CD4-positive, alpha-beta T cell treated with Interleukin-15 for 4 hours (primary cell): ENCODE measurements at places on chromosomes 1 and 21.

GRCh38 chr1:103109311-103109920 is 1.1 kb upstream of the COL11A1 start:
- DNase-seq = no peak

GRCh38 chr1:30886710-30887428 is 21.7 kb downstream of the SDC3 start:
- no peak for DNase-seq

GRCh38 chr1:175830500-175830899 is 87.1 kb upstream of the TNR start:
- DNase-seq = no peak

DNA sequence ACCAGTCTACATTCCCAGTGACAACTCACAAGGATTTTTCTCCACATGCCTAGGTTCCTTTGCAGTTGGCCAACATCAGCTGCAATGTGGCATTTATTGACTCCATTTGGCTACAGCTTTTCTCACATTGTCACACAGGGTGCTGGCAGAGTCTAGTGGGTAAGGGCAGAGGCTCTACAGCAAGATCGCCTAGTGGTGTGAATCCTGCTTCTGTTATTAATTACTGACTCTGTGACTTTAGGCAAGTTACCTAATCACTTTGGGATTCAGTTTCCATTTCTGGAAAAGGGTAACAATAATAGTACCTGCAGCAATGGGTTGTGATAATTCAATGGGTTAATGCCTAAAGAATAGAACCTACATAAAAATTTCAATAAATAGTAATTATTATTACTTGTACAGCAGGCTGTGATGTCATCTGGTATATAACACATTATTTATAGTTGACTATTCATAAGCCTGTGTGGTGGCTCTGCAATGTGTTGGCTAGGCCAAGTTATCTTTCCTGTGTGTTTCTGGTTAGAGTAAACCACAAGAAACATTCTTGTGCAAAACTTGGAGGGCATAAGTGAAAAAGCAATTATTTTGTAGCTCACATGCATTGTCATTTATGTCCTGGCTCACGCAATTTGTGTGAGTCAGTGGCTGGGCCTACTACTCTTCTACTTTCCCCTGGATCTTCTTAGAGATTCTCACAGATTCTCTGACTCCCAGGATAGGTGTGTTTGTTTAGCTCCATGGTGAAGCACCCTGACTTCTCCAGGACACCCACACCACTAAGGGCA is 59.5 kb downstream of the PTGS2 start:
- no peak for DNase-seq

DNA sequence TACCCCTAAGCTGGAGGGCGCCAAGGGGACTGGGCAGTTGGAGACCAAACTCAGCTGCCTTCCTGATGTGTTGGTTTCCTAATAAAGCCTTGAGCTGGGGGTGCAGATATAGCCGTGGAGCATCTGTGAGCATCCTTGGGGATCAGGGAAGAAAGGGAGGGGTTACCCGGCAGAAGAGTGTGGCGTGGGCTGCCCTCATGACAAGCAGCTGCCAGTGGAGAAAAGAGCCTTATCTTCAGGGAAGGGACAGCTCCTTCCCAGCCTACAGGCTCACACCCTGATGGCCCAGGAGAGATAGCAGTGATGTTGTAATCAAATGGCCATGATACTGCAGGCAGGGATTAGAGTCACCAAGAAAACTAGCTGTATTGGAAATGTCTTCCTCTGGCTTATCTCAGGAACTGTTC is 10.8 kb upstream of the NFASC start:
- DNase-seq = no peak

DNA sequence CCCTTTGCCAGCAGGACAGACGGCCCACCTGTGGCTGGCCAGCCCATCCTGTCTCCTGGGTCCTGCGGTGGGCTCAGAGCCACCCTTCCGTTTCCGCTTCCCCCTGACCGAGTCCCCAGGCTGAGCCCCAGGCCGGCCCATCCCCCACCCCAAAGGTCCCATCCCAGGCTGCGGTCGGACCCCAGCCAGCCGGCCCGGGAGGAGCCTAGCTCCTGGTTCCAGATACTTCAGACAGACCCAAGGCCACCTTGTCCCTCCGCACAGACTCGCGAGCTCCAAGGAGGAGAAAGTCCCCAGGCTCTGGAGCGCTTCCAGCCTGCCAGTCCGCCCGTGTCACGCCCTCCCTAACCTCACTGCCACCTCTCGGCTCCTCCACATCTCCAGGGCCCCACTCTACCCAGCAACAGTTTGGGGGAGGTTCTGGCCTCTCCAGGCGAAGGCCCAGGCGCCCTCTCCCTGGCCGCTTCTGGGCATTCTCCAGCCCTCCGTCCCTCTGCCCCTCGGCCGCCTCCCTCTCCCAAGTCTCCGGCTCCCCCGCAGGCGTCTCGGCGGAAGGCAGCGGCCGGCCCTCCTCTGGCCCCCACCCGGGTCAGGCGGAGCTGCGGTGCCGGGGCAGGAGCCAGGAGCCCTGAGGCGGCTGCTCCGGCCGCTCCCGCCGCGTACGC is 835 bp downstream of the LRRN2 start:
- DNase-seq = no peak

GRCh38 chr21:15000081-15000480 is 64.7 kb downstream of the NRIP1 start:
- no peak for DNase-seq

GRCh38 chr1:119002028-119002686 is 14.0 kb upstream of the TBX15 start:
- no peak for DNase-seq

DNA sequence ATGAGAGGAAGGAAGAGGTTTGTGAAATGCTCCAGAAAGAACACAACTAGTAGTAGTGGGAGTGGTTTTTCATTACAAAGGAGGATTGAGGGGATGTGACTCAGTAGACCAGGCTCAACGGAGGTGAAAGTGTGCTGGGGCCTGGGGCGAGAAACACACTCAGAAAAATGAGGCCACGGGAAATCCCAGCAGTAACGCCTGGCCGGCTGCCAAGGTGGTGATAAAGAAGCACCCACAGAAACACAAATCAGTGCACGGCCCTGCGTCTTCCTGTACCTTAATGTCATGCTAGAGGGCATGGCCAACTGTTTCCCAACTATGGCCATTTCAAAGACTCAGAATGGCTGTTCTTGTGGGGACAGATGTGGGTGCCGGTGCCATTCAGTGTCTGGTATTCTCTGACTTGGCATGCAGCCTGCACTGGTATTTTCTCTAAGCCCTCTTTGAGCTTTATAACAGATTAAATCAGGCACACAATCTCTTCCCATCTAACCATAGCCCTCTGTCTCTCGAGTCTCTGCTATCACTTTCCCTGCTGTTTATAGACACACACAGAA is 38.2 kb downstream of the URB2 start:
- DNase-seq = peak; percentile 80

- no peak for DNase-seq
Measured at GRCh38 chr1:85344256-85344694, 67.8 kb upstream of the BCL10 start.

DNA sequence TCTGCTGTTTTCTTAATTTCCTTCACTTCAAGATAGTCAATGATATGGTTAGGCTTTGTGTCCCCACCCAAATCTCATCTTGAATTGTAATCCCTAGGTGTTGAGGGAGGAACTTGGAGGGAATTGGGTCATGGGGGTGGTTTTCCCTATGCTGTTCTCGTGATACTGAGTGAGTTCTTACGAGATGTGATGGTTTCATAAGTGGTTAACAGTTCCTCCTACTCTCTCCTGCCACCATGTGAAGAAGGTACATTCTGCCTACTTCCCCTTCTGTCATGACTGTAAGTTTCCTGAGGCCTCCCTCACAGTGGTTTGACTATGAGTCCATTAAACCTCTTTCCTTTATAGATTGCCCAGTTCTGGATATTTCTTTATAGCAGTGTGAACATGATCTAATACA is 74.0 kb upstream of the SAMSN1 start:
- no peak for DNase-seq

DNA sequence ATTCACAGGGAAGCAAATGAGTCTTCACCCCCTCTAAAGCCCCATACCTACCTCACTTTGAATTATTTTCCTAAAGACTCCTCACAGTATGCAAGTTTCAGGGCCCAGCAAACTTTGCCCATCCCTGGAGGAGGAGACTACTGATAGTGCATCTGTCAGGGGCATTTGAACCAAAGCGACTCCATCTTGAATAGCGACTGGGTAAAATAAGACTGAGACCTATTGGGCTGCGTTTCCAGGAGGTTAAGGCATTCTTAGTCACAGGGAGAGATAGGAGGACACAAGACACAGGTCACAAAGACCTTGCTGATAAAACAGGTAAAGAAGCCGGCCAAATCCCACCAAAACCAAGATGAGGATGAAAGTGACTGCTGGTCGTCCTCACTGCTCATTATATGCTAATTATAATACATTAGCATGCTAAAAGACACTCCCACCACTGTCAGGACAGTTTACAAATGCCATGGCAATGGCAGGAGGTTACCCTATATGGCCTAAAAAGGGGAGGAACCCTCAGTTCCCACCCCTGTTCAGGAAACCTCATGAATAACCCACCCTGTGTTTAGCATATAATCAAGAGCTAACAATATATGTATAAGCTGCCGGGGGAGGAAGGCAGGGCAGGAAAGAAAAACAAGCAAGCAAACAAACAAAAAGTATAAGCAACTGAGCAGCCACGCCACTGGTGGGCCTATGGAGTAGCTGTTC is 3.3 kb upstream of the PKNOX1 start:
- no peak for DNase-seq

GRCh38 chr1:115641762-115642167 is at the start of gene VANGL1:
TSS of gene VANGL1 (plus strand) at chr1:115641970. CDS start at chr1:115651414, 9,444 bp downstream.
- DNase-seq = peak; percentile 19

GRCh38 chr1:241589521-241589920 is 50.6 kb downstream of the CHML start:
- DNase-seq = no peak

DNA sequence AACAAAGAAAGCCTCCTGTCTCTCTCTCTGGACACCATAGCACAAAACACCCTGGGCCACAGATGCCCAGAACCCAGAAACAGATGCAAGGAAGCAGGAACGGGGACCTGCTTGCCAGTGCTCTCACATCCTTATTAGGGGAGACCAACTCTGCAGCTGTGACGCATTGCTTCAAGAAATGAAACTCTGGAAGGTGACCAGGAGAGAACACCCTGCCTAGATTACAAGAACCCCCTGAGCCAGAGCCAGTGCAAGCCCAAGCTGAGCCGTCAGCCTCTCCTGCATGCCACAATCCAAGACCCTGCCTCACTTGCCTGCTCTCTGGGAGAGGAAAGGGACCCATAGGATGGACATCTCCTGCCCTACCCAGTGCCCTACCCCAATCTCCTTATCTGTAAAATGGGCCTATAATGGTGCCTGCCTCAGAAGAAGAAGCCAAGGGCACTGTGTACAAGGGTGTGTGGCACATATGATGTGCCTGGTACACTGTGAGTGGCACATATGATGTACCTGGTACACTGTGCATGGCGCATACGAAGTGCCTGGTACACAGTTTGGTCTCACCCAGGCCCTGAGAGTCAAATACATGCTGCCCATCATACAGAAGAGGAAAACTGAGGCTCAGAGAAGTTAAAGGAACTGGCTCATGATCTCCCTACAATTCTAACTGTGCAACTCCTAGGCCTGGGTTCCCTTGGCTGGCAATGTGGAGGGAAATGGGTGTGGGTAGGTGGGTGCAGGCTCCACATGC is 16.8 kb upstream of the FAM131C start:
- DNase-seq = no peak

DNA sequence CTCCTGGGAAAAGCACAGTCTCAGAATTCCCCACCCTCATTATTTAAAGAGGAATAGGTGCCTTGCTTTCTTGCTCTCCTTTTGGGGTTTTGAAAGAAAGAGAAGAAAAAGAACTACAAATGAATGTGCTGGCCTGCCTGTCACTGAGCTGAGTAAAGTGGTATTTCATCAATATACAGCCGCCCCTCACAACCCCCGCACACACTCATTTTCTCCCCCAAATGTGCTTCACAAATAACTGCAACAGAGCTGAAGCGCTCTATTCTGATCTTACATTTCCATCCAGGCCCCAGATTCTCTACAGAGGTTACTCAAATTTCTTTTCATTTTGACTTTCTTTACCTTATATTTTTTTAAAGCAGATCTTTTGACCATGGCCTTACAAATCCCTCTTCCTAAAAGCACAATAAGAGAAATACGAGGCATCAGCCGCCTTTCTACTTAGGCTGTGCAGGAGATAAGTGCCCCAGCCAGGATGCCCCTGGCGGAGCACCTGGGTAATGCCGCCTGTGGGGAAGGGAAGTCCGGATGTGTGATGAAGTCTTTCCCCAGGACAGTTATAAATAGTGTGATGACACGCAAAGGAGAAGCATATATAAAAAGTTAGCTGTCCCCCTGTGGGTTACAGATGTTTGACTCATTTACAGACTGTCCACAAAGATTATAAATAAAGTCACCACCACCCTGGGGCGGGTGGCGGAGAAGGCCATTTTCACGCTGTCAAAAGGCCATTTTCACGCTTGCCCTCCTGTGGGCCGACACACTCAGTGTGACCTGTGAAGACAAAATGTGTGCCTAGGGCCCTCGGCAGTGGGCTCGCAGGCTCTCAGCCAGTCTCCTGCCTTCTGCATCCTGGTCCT is 6.5 kb downstream of the KCNN3 start:
- DNase-seq = peak; percentile 34

DNA sequence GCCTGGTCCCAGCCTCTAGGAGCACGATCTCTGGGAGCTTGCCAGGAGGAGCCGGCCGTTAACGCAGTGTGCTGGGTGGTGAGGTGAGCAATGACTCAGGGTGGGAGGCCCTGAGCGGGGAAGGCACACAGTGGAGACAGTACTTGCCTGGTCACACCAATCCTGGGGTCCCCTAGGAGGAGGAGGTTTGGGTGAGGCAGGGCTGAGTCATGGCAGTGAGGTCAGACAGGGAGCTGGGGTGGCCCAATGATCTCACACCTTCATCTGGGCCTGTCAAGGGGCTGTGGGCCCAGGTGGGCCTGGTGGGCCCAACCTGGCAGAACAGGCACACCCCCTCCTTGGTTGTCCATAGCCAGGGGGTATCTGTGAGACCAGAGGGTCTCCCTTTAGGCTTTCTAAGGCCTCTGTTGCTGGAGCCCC is 8.6 kb upstream of the EDN2 start:
- DNase-seq = no peak

- DNase-seq = no peak
Measured at GRCh38 chr1:228885845-228886244, 150.6 kb downstream of the RHOU start.
